ENCODE measurements at places on chromosomes 12 and 14.

DNA sequence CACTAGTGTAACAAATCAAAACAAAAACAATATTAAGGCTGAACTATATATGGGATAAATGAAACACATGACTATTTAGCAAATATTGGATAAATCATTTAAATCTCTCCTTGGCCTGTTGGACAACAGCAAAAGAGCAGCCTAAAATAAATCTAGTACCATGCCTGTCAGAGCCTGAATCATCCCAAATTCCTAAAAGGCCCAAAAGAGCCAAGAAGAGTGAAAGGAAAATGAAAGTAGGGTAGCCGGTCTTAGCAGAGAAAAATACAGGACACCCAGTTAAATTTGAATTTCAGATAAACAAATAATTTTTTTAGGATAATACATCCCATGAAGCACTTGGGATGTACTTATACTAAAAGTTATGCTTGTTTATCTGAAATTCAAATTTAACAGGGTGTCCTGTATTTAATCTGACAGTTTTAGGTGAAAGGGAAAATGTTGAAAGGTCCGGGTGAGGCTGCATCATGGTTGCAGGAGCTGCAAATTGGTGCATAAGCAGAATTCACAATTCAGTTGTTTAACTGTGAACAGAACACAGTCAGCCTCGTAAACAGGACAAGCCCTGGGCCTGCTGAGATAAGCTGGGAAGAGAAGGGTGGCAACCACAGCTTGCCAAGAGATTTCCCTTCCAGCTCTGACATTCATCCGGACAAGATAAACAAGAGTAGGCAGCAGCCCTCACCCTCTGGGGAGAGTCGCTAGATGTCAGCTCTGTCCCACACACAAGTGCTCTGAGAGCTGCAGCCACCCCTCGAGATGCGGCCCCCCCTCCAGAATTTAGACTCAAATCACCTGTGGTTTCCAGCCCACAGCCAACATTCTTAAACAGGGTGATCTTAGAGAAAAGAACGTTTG is 30.3 kb downstream of the DMAC2L start:
- no peak for DNase-seq

GRCh38 chr12:46516933-46517578 is 144.5 kb upstream of the SLC38A2 start:
- DNase-seq = no peak

DNA sequence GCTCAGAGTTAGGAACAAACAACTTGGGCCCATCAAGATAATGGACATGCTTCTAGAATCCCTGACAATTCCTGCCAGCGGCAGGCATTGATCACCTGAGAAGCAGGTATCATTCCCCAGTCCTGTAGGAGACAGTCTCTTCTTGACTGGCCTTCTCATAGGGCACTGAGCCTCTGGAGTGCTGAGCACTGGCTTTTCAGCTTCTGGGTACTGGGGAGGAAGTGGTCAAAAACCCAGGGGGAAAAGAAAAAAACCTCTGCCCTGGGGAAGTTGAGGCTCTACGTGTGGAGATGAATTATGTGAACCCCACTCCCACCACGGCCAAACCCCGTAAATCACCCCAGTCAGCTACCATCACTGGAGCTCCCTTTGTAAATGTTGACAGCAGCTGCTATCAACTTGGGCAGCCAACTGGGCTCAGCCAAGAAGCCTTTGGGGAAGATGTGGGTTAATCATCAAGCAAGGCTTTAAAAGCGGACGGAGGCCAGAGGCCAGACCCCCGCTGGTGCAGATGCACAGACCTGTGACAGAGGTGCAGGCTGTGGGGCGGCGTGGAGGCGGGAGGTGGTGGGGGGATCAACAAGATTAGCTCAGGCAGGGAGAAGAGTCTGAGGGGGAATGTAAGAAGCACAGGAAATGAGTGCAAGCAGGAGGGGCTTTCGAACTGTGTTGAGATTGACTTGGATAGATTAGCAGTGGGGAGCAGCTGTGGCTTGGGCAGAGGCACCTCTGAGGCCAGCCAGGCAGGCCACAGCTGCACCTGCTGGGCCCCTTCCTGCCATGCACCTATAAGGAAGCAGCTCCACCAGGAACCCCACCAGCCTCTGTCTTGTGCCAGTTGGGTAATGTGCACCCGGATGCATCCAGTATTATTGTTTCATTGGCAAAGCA is 105.4 kb upstream of the HIF1A start:
- no peak for DNase-seq

DNA sequence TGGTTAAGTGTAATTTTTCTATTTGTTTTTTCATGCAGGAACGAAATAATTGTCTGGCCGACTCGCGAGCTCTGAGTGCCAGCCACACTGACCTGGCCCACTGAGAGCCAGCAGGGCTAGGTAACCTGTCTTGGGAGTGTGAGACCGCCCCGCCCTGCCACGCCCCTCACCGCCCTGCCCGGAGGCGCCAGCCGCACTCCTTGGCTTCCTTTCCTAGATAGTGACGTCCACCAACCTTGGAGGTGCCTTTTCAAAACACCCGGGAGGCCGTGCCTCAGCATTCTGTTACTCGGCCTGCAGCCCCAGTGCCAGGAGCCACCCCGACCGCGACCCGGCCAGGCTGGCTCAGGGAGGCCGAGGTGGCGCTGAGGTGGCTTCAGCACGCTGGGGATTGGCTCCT is 21.7 kb downstream of the XRCC3 start:
- DNase-seq = no peak

DNA sequence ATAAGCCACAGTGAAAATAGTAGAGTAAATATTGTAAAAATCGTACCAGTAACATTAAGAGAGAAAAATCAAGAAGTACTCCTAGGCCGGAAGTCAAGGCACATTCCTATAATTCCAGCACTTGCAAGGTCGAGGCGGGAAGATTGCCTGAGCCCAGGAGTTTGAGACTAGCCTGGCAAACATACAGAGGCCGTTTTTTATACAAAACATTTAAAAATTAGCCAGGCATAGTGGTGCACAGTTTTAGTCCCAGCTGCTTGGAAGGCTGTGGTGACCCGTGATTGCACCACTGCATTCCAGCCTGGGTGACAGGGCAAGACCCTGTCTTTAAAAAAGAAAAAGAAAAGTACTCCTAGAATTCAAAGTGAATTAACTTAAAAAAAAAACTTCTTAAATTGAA is 341.8 kb downstream of the C12orf50 start:
- DNase-seq = peak; percentile 24

GRCh38 chr14:61524211-61524806 is 171.0 kb upstream of the HIF1A start:
- no peak for DNase-seq

DNA sequence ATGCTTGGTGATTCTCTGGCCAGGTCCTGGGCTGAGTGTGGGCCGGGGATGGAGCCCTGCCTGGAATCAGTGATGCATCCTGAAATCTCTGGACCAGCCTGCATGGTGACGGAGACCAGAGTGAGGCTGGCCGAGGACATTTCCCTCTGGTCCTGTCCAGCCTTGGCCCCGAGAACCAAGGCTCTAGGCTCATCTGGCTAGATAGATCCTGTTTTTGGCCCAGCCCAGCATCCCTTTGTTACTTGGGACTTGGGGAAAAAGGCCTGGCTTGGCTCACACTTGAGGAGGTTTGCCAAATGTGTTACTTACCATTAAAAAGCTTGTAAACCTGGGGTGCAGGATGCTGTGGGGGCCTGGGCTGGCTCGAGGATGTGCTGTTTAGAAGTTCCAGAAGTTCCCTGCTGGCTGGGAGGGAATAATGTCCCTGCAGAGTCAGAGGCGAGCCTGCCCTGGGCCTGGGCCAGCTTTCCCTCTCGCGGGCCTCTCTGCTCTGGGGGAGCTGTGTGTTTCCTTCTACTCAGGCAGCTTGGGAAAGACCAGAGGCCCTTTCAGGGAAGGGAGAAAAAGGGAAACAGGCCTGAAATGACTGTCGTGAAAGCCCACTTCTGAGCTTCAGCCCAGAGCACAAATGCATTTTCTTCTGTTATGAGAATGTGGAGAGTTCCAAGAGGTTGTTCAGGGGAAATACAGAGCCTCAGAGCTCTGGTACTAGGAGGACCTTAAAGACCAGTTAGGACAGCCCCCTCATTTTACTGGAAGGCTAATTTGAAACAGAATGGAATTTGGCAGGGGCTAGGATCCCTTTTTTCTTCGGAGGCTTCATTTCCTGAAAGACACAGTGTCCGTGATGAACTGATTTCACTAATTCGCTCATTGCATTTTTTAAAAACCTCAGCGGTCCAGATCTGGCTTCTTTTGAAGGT is 47.2 kb upstream of the CTDSP2 start:
- no peak for DNase-seq

Measured in non-pigmented ciliary epithelial cell (primary cell).